ENCODE measurements at places on chromosomes 1 and 21. TPM values are rescaled to one million over a fixed set of nuclear protein-coding genes. Genes with fewer than 3 reads are reported as not detected.

The CLCNKB gene
- 19.0 TPM for total RNA-seq

The CSTB gene
- total RNA-seq = 17.3 TPM

The MUTYH gene
- total RNA-seq = 35.6 TPM

The HES3 gene
- not detected for total RNA-seq

The ITSN1 gene
- 139 TPM for total RNA-seq

The FCMR gene
- total RNA-seq = not detected

The CDC20 gene
- total RNA-seq = 134 TPM

The SLC30A7 gene
- 6.9 TPM for total RNA-seq

The LRRC39 gene
- 17.3 TPM for total RNA-seq

The AHDC1 gene
- 31.0 TPM for total RNA-seq

The INAVA gene
- total RNA-seq = 4.9 TPM

The SLC9C2 gene
- total RNA-seq = not detected
